ENCODE measurements at places on chromosomes 3 and 15.
A peak's percentile ranks its signal among the peaks of the same experiment; 100 is the strongest.

DNA sequence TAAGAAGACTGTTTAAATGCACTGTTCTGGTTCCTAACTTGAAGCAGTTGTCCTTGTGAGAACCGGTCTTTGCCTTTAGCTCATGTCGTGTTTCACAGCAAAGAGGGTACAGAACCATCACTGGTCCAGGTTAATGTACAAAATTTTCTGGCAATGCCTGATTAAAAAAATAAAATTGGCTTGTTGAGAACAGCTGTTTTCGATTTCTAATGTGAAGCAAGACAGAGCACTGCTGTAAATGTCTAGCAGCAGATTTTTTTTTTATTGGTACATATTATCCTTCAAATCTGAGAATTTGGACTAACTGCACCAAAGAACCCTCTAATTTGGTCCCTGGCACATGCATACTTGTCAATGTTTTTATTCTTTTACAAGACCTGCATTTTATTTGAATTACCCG, 103.3 kb downstream of the STT3B start:
- no peak for DNase-seq

DNA sequence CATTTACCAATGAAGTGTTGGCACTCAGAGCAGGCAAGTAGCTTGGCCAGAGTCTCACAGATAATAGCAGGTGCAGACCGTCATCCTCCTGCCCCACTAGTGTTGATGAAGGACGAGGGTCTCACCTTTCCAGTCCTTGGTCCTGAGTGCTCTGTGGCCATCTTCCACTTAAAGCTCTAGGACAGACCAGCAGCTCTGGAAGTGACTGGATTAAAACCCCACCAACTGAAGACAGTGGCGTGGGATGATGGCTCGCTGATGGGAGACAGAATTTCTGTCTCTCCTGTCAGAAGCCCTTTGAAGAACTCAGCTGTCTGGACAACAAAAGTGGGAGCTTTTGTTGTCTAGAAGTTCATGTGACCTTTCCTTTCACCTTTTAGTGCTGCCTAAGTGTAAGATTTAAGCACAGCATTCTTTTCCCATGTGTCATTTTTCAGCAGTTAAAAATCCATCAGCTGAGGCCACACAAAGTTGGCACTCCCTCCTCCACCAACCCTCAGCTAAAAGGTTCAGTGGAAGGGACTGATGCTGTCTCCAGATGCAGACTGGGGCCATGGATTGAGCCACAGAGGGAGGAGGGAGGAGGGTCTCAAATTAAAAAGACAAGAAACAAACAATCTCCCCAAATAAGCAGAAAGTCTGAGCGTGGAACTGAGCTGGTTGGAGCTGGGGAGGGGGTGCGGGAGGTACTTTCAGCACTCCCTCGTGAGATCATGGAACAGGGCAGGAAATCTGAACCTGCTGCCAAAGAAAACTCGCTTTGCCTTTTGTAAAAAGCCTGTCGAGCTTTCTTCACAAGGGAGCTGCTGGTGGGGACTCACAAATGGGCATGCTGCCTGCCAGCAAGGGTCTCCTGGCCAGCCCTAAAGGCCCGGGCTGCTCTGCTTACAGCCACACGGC, 148.5 kb upstream of the CTDSPL start:
- DNase-seq: peak; percentile 46

DNA sequence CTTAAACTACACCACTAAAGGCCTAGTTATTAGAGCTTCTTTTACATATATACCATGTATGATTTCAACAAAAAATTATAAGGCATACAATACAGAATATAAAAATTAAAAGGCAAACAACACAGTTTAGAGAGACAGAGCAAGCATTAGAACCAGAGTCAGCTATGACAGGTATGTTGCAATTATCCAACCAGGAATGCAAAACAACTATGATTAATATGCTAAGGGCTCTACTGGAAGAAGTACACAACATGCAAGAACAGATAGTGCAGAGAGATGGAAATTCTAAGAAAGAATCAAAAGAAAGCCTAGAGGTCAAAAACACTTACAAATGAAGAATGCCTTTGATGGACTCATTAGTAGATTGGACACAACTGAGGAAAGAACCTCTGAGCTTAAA, 39.6 kb downstream of the CCDC54 start:
- no peak for DNase-seq

DNA sequence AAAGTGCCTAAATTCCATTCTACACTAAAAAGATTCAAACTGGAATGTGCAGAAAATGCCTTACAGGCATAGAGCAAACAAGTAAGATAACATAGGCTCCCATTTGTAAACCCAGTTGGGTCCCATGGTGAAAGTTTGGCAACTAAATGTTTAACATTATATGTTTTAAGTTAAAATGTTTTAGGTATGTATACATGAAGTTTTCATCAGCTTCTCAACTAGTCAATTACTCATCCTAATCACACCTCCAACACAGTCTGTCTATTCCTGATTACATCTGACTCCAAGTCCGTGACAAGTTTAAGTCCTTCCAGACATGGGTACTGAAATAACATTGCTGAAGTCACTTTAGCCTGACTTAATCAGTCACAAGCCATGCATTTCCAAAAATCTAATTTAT, 25.0 kb downstream of the MYLK start:
- DNase-seq: no peak

DNA sequence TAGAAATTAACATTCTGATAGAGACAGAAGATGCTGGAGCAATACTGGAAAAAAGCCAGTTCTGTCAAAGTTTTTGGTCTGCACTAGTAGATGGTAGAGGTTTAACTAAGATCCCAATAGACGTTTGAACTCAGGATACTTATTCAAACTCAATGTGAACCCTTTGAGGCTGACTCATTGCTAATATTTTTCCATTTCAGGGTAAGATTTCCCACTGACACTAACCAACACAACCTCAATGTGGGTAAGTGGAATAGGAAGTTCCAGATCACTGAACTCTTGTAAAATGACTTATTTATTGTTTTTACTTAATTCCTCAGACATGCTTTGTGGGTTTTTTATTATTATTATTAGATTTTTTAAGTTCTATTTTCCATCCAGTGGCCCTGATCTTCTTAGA, 1024.8 kb downstream of the EPHA3 start:
- no peak for DNase-seq

Data from HS-5 (cell line).